ENCODE measurements at places on chromosomes 6 and 20. TPM values are rescaled to one million over a fixed set of nuclear protein-coding genes. Genes with fewer than 3 reads are reported as not detected.

The GGTLC1 gene
- not detected for total RNA-seq

The EPPIN gene
- total RNA-seq: not detected

The CDK5RAP1 gene
- 27.4 TPM for total RNA-seq

The FAM209A gene
- total RNA-seq: not detected

The GZF1 gene
- 28.7 TPM for total RNA-seq

The NKX2-4 gene
- total RNA-seq: not detected

The MLIP gene
- 13.5 TPM for total RNA-seq

The ABHD16B gene
- not detected for total RNA-seq

The BTN1A1 gene
- total RNA-seq: not detected

The SHLD1 gene
- total RNA-seq: 1.3 TPM

The SNAP91 gene
- total RNA-seq: not detected

The TCEA2 gene
- 25.1 TPM for total RNA-seq

The SCUBE3 gene
- 0.75 TPM for total RNA-seq

The MYLK4 gene
- 0.38 TPM for total RNA-seq

The TAP1 gene
- 35.1 TPM for total RNA-seq

The SNAI1 gene
- total RNA-seq: 2.9 TPM

The TRIM40 gene
- total RNA-seq: not detected

The THBS2 gene
- total RNA-seq: 260 TPM

Data from endothelial cell of coronary artery (primary cell).